ENCODE measurements at places on chromosomes 3 and 15.

GRCh38 chr3:33798113-33798417 is 365 bp upstream of the PDCD6IP start:
- no peak for DNase-seq

DNA sequence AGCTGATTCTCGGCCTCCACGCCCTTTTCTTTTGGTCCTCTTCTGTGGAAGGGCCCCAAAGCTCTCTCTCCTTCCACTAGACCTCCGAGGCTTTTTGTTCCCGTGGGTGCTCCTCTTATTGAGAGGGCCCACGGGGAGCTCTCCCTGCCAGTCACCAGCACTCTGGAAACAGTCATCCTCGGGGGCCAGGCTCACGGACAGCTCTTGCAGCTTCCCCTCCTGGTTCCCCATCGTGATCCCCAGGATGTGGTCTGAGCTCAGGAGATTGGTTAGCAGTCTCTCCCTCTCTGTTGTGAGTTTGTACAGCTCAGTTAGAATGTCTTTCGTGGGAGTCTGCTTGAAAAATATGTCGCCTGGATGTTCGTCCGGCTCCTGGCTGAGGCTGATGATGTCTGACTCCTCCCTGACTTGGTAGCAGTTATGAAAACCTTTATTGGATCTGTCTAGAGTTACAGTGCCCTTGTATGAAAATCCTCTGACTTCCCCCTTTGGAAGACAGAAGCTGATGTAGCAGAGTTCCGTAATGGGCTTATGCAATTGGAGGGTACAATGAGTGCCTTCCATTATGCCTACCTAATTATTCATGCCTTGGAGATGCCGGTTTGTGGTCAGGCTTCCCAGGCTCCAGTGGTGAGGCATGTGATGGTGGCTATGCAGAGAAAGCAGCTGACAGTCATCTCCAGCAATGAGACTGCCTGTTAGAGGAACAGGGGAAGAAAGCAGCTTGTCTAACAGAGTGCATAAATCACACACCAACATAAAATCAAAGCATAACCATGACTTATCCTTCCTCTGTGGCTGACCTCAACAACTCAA is 40.0 kb downstream of the FMN1 start:
- DNase-seq, result no peak

GRCh38 chr15:44719293-44719999 is 8.1 kb downstream of the B2M start:
- DNase-seq, result peak; percentile 56

DNA sequence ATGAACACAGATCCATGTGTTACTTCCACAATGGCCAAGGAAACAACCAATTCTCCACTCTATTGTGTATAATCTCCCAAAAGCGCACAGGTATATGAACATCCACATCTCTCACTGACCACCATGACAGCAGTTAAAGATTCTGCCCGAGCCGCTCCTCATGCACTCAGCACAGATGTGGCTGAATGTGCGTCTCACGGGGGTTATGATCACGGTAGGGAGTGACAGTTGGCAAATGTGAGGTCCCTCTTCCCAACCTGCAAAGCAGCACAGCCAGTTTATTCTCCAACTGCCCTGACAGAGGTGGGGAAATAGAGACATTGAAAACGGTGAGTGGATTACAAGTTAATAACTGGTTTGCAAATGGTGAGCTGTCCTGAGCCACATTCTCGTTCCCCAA is 17.6 kb downstream of the FOXP1 start:
- DNase-seq, result no peak

- no peak for DNase-seq
Measured at GRCh38 chr3:72547183-72547582, 301.1 kb downstream of the SHQ1 start.

DNA sequence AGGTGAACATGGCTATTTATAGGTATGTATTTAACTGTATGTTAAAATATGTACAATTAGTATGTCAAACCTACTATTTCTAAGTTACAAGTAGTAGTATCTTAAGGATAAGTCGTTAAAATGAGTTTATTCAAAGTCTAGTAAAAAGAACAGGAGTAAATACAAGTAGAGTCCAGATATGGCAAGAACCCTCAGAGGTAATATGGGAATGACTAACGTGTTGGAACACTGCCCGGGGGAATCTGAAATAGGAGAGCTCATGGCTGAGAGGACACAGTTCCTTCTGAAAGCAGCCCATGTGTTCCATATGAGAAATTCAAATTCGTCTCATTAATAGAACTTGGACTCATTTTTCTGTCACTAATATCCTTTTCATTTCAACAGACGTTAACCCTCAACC is 158.8 kb downstream of the CLSTN2 start:
- no peak for DNase-seq

DNA sequence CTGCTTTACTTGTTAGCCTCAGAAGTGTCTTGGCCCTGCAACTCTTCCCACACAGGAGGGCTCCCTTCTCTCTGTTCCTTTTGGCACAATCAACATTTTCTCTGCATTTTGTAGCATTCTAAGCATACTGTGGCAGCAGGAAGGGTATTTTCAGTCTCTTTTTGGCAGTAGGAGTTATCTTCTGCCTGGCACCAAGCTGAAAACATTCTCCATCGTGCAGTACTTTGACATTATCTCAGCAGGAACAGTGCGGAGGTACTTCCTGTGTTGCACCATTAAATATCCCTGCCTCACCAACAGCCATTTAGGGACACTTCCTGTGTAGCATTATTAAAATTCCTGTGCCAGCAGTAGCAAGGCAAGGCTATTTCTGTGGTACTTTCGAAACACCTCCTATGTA is 233.2 kb upstream of the SEMA6D start:
- DNase-seq, result no peak

DNA sequence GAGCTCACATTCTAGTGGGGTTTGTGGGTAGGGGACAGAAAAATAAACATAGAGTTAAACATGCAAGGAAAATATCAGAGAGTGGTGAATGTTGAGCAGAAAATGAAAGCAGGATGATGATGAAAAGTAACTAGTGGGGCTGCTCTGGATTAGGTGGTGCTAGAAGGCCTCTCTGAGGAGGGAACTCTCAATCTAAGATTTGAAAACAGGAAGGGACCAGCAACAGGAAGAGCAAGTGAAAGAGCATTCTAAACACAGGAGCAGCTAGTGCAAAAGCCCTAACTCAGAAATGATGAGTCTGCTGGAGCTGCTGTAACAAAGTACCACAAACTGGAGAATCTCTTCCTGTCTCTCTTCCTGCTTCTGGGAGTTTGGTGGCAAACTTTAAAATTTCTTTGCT is 468.6 kb upstream of the AGTR1 start:
- DNase-seq, result no peak

Measured in stimulated activated CD4-positive, alpha-beta T cell treated with anti-CD3 and anti-CD28 coated beads, Interleukin-4, amount 100 ng/mL, for 1 hour (primary cell).